Lung microvascular endothelial cell (primary cell): ENCODE measurements at places on chromosomes 3 and 15.

DNA sequence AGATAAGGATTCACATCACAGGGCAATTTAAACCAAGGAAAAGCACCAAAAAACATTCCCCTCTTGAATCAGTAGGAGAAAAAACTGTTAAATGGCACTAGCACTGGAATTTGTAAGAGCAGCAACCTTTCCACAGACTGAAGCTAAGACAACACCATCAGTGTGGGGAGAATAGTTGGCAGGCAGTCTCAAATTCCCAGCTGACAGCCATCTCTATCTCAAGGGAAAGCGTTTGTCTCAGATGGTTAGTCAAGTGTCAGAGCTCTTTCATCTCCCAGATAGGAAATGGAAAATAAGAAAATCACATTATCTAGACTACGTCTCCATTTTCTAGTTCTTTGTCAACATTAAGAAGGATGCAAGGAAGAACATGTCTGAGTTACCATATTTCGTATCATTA is 228.7 kb downstream of the WDR72 start:
- no peak for DNase-seq

DNA sequence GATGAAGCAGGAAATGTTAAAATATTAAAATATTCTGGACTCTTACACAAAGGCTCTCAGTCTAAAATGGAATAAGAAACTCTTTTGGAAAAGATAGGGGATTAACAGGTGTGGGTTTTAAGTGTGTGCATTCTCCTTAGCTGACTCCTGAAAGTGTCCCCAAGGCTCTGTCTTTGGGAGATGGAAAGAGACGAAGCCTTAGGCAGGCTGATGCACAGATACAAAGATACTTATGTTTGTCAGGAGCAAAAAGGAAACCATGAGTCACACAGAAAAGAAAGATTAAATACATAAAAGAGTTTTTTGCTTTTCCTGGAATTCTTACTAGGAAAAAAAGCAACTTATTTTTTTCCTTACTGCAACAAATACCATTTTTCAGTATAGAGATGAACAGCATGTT is 23.8 kb upstream of the ABI3BP start:
- DNase-seq: peak; percentile 73

DNA sequence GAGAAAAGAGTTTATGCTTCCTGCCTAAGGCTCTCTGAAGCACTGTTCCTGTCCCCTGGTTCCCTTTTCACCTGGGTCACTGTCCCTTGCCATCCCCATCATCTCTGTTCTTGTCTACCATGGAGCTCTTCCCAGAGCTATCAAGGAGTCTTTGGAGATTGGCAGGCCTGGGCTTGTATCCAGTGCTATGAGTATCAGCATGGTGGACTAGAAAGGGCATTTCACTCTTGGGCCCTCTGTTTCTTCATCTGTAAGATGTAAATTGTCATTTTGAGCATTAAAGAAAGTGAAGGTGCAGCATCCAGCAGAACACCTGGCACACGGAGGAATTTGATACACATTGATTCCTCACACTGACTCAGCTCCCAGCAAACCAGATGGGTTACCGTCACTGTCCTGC is 388.2 kb downstream of the CACNA2D3 start:
- DNase-seq: no peak

DNA sequence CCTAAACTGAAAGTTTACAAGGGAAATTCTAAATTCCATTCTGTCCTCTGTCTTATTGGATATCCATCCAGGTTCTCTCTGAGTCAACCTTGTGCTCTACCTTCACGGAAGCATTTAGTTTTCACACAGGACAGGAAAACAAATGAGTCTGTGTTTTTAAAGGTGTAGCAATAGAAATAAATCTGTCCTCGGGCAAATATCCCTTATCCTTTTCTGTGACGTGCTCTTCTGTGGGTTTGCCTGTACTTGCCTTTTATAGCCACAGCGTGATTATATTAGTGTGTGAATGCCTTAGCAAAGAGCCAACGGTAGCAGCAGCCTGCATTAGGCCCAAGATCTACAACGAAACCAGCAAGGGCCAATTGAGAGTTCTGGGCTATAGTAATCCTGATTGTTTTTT is 127.2 kb upstream of the PLSCR5 start:
- DNase-seq: no peak

GRCh38 chr3:148329481-148330235 is 368.0 kb upstream of the AGTR1 start:
- DNase-seq: no peak

DNA sequence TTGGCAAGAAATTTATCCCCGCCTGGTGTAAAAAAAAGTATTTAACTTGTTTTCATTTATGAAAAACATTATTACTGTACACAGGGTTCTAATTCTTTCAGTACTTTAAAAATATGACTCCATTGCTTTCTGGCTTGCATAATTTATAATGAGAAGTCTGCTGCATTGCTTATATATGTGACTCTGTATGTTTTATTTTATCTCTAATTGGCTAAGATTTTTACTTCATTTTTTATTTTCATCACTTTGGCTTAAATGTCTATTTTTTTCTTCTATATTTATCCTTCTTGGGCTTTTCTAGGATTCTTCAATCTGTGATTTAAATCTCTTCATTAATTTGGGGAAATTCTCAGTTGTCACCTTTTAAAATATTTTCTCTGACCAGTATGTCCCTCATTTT is 636.6 kb upstream of the NR2F2 start:
- DNase-seq: peak; percentile 11

DNA sequence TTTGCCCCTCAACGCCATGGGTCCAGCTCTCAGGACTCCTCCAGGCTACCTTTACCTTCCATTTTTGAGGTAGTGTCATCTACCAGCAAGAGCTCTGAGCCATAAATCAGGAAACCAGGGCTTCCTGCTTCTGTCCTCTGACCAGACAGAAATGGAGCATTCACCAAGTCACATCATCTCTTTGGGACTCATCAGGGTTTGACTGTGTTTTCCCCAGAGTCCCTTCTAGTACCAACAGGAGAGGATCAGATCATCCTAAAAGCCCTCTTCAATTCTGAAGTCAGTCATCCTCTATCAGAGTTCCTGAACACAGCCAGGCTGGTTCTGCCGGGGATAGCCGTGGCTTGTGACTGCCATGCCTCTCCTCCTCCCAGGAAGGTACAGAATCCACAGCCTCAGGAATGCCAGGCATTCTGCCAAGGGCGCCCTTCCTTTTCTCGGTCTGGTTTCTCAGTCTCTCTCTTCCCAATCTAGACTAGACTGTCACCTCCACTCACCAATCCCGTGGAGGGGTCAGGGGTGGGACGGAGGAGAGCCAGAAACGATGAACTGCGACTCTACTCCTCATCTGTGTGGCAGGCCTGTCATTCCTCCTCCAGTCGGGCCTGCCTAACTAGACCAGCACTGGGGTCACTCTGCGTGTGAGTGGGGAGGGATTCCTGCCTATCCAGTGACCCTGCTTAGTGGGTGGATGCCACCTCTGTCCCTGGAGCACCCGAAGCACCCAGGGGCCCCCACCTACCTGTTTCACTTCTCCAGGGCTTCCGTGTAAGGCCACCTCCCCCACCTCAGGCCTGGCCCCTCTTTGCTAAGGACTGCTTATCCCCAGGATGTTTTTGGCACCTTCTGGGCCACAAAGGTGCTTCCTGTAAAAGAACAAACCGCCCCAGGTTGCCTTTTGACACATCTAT is 30.9 kb downstream of the CCNL1 start:
- DNase-seq: peak; percentile 48

DNA sequence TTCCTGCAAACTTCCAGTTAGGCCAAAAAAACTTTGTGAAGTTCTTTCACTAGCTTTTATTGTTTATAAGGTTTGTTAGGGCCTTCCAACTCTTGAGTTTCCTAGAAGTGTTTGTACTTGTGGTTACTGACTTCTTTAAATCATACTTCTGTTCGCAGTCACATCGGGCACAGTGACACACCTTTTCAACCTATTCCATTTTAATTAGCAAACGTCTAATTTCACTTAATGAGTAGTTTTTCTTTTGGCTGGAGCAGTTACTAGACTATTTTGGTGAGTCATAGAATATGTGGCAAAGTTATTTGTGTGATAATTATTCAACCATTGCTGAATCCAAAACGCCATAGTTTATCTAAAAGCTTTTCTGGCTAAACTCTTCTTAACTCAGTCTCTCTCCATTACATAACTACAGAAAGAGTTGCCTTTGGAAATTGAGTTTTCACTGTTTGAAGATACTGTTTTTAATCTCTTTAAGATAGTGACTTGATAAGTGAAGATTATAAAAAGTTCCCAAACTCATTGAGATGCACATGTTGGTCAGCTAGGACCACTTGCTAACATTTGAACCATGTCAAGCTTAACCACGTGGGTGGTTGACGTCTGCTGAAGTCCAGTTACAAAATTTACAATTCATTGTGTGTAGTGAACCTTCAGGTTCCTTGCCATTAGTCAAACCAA is 21.5 kb downstream of the CNOT10 start:
- DNase-seq: no peak

GRCh38 chr3:165133188-165133899 is 55.0 kb upstream of the SI start:
- DNase-seq: no peak

DNA sequence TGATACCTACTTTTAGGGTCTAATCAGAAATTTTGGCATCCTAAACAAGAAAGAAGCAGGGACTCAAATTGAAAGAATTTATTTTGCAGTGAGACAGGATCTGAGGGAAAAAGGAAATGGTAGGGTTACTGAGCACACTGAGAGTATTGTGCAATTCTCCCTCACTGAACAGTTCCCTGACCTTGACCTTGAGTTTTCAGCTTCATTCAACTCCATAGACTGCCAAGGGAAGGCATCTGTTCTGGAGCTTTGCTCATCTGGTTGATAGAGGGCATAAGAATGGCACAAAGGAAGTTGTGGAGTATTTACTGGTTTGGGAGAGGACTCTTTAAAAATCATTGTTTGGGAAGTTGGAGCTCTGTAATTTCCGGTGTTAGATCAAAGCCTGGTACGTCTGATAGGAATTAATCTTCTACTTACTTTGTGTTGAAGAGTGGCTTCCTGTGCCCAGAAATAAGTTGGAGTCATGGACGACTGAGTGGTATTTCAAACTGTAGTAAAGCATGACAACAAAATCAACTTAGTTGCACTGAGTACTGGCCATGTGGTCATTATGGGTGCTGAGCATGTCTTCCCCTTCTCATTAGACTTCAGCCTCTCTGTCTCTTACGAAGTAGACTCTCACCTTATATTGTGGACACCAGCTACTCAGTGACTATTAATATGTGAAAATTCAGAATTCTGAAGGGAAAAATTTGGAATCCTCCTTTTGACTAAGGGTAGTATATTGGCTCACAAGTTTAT is 40.8 kb downstream of the CLDN1 start:
- DNase-seq: peak; percentile 63

DNA sequence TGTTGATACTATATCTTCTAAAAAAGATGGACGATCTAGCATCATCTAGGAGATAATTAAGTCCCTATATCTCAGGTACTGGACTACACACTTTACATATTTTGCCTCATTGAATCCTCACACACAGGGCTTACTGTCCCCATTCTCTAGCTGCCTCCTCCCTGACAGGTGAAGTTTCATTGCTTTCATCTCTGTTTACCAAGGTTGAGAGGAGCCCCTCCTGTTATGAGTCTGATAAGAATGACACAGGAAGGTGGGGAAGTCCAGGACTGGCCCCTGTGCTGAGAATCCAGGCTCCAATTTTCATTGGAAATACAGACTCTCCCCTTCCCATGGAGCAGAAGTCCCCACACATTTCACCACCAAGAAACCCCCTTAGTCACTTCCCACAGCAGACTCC is 105.2 kb downstream of the XXYLT1 start:
- DNase-seq: no peak

DNA sequence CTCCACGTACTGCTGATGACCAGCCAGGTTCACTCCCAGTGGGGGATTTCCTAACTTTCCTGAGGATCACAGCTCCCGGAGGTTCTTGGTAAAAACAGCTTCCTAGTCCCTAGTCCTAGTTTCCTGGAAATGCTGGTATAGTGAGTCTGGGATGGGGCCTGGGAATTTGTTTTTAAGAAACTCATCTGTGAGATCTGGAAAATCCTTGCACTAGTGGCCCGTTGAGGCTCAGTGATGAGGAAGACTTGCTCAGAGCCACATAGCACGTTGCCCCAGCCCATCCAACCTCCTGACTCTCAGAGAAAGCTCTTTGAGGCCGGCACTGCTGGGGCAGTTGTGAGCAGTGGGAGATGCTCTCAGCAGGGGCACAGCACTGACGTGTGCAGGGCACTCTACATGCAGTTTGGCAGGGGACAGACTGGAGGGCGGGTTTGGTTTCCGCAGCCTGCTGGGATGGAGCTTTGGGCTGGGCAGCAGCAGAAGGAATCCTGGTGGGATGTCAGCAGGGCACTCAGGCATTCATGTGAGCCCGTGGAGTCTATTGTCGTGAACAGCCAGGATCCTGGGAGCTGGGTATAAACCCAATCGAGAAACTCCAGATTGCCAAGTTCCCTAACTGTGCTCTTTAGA is 31.6 kb downstream of the SAXO2 start:
- no peak for DNase-seq

DNA sequence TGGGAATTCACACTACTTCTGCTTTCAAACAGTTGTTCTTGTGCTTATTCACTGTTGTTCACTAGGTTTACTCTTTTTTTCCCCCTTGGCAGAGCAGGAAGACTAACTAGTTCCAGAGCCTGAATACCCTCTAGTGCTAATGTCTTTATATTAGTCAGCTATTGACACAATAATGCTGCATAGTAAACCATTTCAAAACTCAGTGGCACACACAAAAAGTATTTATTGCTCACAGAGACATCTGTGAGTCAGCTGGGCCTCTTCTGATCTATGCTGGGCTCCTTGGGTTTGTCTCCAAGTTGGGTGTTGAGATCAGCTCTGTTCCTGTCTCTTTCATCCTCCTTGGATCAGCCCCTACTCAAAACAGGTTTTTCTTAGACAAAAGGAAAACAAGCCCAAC is 51.1 kb downstream of the RSRC1 start:
- peak; percentile 14 for DNase-seq

GRCh38 chr15:83998486-83998885 is 237.1 kb upstream of the GOLGA6L4 start:
- DNase-seq: no peak

GRCh38 chr3:116005404-116005803 is 382.1 kb downstream of the GAP43 start:
- DNase-seq: no peak

GRCh38 chr3:129673012-129673411 is 66.5 kb upstream of the PLXND1 start:
- no peak for DNase-seq

DNA sequence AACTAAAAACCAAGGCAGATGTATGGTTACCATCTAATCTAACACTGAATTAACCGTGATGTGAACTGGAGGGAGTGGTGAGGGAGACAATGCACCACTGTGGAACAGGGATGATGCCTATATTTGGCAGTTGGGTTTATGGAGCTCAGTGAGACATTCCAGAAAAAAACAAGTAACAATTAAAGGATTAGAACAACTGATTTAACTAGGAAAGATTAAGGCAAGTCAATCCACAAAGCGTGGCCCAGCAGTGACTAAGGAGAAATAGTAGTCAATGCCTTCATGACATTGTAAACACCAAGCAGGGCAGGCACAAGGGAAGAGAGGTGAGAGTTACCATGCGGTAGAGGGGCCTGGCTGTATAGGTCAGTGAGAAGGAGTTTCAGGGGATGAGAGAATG is 38.1 kb downstream of the CHAC1 start:
- no peak for DNase-seq

- peak; percentile 60 for DNase-seq
These were observed 281.2 kb upstream of the DPH6 start for GRCh38 chr15:35827141-35827540.

- DNase-seq: peak; percentile 48
These were observed 700 bp upstream of the BLM start for GRCh38 chr15:90716317-90716975.

GRCh38 chr3:20645340-20645739 is 459.3 kb upstream of the SGO1 start:
- DNase-seq: peak; percentile 2

GRCh38 chr3:12750223-12750622 is 8.8 kb downstream of the TMEM40 start:
- peak; percentile 43 for DNase-seq

- DNase-seq: no peak
These were observed 20.3 kb upstream of the CYP11A1 start for GRCh38 chr15:74387621-74388362.
